ENCODE measurements at places on chromosomes 4 and X.
A peak's percentile ranks its signal among the peaks of the same experiment; 100 is the strongest.

GRCh38 chr4:171235521-171235920 is 577.7 kb upstream of the GALNTL6 start:
- DNase-seq = no peak

DNA sequence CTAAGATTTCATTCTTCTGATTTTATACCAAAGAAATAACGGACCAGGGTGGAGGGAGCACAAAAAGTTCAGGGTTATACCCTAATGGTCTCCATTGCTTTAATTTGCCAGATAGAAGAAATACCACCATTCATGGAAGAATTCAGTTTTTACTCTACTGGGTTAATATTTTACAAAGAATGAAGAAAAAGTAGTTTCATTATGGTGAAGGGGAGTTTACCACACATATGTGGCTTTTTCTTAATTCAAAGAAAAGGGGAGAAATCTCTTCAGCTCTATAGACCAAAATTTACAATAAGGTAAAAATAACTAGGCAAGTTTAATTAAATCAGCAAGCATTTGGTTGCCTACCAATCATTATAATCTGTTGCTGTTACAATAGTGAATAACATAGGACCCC is 37.6 kb downstream of the CASK start:
- no peak for DNase-seq

GRCh38 chr4:134499074-134499473 is 297.5 kb upstream of the PABPC4L start:
- no peak for DNase-seq

DNA sequence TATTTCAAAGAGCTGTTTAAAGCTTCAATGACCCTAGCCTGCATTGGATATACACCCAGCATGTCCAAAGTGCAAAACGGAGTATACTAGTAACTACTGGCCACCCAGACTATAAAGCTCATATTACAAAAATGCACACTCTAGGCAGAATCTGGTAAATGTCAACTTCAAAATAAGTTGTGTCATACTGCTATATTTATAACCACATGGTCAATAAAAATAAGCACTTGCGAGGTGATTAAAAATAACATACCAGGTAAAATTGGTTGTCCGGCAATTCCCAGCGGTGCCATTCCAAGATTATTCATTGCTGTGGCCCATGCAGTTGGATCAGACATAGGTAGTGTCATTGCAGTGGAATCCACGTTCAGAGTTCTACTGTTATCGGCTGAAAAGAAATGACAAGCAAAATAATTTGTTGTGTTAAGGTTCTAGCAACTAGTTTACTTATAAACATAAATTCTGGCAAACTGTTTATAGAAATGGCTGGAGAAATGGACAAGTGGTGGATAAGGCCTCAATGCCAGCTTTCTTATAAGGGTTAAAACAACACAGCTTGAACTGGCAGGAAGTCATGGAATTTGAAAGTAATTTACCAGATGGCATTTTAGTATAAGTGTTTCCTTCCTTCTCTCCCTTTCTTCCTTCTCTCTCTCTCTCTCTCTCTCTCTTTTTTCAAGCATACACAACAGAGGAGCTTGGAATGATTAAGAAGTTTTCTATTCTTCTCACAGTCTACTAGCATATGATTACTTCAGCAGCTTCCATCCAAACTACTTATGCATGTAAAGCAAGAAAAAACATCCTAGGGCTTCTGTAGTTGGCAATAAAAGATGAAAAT is 199.9 kb downstream of the ENOX2 start:
- DNase-seq = peak; percentile 17

DNA sequence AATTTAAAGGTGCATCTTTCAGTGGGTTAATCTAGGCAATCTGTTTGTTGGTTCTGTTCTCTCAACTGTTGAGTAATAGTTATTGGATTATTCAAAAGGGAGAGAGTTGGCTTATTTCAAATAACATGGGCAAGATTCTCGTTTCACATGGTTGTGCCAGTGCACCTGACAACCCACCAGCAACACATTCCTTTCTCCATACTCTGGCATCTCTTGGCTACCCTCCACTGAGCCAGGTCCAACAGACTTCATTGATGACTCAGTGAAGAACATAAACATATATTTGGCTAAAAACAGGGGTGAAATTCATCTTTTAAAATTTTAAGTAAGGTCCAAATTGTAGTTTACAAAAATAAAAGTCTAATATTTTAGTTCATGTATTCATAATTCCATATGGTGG is 967.2 kb downstream of the RPA4 start:
- DNase-seq = no peak

DNA sequence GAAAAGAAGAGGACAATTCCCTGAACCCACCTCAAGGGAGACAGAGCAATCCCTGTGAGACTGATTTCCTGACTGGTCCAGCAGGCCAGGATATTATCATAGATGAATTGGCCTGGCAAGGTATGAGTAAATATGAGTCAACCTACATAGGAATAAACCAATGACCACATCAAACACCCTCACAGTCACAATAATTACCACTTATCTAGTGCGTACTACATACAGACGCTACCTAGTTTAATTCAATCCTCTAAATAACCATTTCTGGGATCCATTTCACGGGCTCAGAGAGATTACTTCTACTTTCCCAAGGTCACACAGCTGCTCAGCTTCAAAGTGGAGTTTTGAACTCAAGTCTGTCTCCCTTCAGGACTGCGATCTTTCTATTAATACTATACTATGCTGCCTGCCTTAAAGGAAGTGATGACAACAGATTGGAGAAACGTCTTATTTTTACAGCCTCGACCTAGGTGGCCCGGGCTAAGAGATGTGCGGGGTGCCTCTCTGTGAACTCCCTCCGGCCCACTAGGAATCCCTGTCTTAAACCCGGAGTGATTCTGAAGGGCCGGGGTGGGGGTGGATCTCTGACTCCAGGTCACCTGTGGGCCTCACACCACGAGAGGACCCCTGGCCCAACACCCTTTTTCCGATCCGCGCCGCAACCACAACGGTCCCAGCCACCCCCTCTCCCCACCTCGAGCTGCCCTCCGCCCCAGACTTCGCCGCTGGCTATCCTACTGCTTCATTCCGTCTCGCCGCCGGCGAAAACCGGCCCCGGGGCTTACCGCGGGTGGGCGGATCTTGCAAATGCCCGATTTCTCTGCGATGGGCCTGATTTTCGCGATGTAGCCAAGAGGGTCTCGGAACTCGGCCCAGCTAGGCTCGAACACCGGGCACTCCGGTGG is 800 bp downstream of the KDM5C start:
- DNase-seq = no peak

DNA sequence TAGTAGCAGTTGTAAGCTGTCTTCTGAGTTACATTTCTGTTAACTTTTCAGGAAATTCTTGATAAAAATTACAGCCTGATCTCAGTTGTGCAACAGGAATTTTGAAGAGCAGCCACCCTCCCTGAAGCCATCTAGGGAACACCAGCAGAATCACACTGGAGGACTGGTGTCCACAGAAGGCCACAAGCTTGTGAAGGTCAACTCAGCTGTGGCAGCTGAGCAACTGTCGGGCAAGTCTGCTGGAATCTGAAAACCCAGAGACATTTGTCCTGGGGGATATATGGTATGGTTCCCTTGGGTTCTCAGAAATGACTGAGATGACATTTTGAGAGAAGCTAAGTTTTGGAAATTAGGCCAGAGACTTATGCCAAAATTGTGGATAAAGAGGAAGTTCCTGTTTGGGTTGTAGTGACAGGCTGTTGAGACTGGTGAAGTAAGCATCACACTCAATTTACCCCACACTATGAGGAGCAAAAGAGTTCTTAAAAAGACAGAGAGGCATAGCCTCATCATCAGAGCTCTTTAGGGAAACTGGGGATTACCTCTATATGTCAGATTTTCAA is 78.1 kb upstream of the TNIP3 start:
- DNase-seq = no peak

DNA sequence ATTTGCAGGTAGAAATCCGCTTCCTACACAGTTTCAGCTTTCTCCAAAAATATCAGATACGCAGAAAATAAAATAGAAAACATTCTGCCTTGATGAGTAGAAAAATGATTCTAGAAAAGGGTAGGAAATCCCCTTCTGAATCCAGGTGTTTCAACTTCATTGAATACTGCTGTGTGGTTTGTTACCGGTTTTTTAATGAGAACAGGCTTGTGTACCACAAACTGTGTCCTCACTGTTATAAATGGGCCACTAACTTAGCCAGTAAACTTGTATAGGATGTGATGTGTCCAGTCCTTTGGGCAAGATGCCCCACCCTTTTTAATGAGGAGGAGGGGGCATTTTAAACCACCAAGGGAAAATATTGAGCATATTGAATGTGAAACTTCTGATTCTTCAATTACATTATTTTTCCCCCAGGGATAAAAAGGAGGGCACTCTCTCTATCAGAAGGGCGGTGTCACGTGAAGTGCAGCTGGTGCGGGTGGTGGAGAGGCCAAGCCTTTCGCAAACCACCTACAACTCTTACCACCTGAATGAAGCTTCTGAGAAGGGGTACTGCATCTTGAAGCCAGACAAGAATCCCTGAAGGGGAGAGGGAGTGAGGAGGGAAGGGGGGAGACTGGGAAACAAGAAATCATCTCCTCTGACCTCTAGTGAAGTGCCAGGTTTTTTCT is 4.5 kb downstream of the CXXC4 start:
- no peak for DNase-seq

DNA sequence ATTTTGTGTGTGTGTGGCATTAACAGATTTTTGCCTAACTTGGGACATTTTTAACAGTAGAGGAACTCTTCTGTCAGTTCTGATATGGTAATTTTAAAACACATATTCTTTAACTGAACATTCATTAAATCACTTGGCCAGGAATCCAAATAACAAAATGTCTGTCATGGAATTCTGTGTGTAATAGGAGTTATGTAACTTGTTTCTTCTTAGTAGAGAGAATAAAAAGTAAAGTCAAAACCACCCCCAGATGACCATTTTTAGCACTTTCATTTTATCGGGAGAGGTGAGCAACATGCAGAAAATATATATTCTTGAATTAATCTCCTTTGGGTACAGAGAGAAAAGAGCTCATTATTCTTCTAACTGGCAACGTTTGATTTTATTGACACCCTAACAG is 1740.3 kb downstream of the STIM2 start:
- no peak for DNase-seq

DNA sequence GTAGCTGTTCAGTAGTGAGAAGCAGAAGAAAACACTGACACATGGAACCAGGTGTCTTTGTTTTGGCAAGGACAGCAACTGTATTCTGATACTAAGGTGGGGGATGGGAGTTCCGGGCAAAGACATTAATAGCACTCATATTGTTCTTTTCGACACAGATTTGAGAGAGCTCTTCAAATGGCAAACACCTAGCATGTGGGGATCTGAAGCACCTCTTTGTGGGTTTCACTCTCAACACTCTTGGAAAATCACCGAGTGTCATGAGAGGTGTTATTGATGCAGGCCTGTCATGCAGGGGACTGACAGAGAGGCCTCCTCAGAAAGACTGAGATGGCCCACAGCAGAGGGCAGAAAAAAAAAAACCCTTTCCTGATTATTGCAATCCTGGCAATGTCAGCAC is 228.4 kb upstream of the VCX start:
- no peak for DNase-seq

- no peak for DNase-seq
Observed at GRCh38 chr4:91621446-91621845, 682.3 kb upstream of the GRID2 start.

- DNase-seq = no peak
Observed at GRCh38 chr4:112119353-112119783, 25.9 kb upstream of the FAM241A start.

- DNase-seq = no peak
Observed at GRCh38 chr4:142485452-142485851, 360.6 kb downstream of the INPP4B start.

GRCh38 chr4:146256328-146256727 is 42.0 kb downstream of the REELD1 start:
- no peak for DNase-seq

- DNase-seq = peak; percentile 33
Observed at GRCh38 chrX:40543661-40544328, 37.0 kb upstream of the ATP6AP2 start.

DNA sequence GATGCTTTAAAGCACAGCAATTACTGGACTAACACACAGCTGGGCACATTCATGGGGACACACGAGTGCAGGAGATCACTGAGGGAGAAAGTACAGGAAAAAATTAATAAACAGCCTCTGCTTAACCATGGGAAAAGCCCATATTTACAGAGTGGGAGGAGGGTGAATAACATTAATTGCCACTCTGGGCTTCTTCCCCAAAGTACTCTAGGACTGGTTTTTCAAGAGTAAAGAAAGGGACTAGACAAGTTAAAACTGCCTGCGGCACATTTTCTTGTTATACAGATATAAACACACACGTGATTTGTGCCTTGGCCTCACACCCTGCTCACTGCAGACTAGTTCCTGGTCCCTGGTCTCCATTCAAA is 179.7 kb upstream of the TET2 start:
- no peak for DNase-seq

DNA sequence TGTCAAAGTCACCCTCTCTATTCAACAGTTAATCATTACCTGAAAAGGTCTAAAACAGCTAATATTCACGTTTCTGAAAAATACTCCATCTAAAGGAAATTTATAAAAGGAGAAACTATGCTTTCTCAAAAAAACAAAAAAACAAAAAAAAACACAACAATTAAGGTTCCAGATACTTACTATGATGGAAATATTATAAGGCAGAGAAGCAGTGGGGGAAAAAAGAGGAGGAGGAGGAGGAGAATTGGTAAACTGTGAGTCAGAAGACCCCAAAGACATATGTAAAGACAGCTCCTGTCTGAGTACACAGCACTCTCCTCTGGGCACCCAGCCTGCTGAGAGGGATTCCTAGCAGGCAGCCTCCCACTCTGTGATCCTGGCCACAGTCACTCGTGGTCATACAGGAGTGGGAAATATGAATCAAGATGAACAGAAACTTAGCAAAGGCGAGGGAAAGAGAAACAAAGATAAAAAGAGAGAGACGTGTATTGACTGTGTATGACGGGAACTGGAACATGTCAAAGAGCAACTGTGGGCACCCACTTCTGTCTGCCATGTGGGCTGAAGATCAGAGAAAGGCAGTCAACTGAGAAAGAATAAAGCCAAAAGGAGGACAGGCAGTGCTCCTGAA is 12.5 kb downstream of the KLHL15 start:
- no peak for DNase-seq

DNA sequence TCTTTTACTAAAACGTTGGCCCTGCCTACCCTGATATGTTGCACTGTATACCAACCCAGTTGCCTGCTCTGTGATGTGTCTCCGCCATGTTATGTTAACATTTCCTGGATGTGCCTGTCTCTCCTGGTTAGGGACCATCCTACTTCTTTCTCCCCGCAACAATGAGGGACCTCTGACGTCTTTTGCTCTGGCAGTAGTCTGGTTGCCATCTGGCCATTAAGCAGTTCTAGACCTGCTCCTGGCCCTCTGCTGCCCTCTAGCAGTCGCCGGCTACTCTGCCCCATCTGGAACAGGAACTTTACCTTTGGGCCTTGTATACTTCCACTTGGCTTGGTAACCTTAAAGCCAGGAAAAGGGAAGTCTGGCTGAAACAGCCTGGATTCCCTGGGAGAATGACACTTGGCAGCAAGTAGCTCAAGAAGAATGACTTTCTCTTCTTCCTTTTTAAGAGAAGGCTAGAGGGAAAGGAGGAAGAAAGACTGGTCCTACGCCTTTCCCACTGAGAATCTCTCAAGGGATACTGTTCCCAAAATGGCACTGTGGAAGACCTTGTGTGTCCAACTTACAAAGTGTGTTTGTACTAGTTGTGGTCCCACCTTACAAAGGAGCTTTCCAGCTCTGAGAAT is 63.5 kb downstream of the GPC3 start:
- peak; percentile 70 for DNase-seq

GRCh38 chr4:43103048-43103447 is 210.5 kb downstream of the GRXCR1 start:
- DNase-seq = no peak

GRCh38 chr4:181685461-181685860 is 557.7 kb upstream of the TENM3 start:
- no peak for DNase-seq

- no peak for DNase-seq
Observed at GRCh38 chr4:40874901-40875300, 125.1 kb downstream of the NSUN7 start.
